ENCODE measurements at places on chromosomes 12 and 14.

GRCh38 chr12:67986632-67987031 lies 2.6 kb upstream of the IFNG-AS1 start:
- no peak for DNase-seq

DNA sequence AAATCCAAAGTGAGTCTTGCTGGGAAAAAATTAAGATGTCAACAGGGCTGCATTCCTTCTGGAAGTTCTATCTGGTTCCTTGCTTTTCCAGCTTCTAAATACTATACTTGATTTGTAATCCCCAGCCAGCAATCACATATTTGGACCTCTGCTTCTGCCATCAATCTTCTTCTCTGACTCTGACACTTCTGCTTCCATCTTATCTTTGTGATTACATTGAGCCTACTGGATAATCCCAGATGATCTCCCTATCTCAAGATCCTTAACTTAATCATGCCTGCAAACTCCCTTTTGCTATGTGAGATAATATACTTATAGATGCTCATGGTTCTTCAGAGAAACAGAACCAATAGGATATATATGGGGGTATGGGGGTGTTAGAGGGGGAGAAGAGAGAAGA lies 49.9 kb upstream of the ZDHHC17 start:
- DNase-seq = no peak

- no peak for DNase-seq
Measured at GRCh38 chr12:78764913-78765312, 99.7 kb upstream of the SYT1 start.

DNA sequence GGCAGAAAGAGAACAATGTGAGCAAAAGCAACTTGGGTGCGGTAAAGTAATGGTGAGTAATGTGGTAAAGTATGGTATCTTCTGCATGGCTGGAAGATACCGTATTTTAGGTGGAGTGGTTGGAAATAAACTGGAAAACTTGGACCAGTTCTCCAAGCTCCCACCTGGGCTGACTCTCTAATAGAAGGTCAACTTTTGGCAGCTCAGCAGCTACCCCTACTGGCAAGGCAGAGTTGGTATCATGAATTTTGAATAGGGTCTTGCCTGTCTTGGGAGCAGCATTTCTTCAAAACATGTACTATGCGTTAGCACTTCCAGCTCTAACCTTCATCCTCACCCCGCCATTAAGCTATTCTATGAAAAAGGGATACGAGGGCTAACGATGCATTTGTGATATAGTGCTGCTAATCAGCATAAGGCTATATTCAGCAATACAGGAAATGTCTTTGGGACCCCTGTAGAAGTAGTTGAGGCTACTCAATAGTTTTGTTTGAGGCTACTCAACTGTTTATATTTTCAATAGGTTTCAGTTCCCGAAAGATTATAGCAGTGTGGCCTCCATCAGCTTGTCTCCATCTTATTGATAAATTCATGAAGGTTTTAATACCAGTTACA lies 276.3 kb upstream of the FAR2 start:
- DNase-seq = no peak

DNA sequence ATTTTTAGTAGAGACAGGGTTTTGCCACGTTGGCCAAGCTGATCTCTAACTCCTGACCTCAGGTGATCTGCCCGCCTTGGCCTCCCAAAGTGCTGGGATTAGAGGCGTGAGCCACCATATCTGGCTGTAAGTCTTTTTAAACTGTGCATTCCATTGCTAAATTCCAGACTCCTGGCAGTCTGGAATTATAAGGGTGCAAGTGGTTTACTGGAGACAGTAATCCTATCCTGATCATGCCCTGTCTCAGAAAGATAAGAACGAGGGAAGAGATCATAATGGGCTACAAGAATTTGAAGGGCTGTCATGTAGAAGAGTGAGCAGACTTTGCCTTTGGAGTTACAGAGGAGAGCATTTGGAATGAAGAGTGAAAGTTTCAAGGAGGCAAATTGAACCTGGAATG lies 6.8 kb upstream of the SLC4A8 start:
- DNase-seq = no peak

DNA sequence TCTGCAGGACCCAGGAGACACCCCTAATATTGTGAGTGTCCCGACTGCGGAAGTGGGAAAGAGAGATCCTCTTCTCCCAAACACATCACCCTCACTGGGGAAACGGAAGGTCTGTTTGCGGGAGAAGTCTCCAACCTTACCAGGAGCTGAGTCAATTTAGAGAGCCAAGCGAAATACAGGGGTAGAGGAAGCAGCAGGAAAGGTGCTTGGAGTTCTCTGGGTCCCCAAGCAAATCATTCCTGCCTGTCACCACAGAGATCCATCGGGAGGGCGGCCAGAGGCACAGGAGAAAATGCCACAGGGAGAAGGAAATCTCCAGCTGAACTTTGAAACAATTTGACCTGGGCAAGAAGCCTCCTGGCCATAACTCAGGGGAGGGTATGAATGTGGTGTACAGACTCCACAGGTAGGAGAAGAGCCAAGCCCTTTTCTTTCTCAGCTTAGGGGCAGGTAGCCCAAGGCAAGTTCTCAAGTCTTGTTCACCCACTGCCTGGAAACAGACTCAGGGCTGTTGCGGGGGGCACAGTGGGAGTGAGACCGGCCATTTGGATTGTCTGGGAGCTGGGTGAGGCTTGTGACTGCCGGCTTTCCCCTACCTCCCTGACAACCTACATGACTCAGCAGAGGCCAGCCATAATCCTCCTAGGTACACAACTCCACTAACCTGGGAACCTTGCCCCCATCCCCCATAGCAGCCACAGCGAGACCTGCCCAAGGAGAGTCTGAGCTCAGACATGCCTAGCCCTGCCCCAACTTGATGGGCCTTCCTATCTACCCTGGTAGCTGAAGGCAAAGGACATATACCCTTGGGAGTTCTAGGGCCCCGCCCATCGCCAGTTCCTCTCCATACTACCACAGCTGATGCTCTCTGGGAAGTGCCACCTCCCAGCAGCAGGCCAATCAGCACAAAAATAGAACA lies 211.9 kb upstream of the ARHGAP5 start:
- no peak for DNase-seq

- no peak for DNase-seq
Measured at GRCh38 chr14:24870949-24871701, 178.8 kb downstream of the STXBP6 start.

- no peak for DNase-seq
Measured at GRCh38 chr12:7637615-7638014, 28.1 kb downstream of the APOBEC1 start.

- DNase-seq = no peak
Measured at GRCh38 chr12:38628288-38628687, 277.1 kb downstream of the CPNE8 start.

DNA sequence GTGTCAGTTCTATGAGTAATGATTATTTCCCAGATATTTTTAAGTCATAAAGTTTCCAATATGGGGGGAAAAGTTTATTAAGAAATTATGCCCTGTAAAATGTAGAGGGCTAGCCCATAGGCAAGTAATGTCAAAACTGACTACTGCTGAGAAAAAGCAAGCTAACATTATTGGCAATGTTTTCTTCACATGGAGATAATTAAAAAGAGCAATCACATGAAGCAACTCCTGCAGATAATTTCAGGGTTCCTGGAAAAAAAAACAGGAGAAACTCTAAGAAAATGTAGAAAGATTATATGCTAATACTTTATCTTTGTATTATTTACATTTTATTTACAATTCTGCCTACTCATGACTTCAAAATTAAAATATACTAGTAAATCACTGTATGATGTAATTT lies 39.8 kb downstream of the PPP1R12A start:
- DNase-seq = no peak

- no peak for DNase-seq
Measured at GRCh38 chr12:43789941-43790340, 16.2 kb downstream of the TWF1 start.

- no peak for DNase-seq
Measured at GRCh38 chr12:243381-243780, 19.3 kb downstream of the SLC6A13 start.

GRCh38 chr12:988646-989045 lies 2.4 kb upstream of the ERC1 start:
- no peak for DNase-seq

GRCh38 chr12:92385296-92385695 lies 239.7 kb upstream of the BTG1 start:
- DNase-seq = no peak

DNA sequence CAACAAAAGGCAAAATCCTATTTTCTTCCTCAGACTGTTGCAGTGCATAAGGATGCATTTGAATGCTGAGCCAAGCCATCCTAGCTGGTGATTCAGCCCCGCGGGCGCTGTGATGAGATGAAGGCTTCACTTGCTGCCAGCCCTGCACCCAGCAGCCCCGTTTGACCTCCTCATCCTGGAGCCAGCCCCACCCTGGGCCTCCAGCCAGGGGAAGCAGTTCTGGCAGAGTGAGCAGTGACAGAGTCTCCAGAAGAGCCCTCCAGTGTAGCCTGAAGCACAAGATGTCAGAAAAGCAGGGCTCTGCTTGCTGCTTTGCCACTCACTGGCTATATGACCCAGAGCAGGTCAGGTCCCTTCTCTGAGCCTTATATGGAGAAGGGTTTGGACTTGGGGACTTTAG lies 96.2 kb upstream of the HSPB8 start:
- no peak for DNase-seq

- no peak for DNase-seq
Measured at GRCh38 chr12:11075642-11076041, 13.5 kb upstream of the TAS2R46 start.

DNA sequence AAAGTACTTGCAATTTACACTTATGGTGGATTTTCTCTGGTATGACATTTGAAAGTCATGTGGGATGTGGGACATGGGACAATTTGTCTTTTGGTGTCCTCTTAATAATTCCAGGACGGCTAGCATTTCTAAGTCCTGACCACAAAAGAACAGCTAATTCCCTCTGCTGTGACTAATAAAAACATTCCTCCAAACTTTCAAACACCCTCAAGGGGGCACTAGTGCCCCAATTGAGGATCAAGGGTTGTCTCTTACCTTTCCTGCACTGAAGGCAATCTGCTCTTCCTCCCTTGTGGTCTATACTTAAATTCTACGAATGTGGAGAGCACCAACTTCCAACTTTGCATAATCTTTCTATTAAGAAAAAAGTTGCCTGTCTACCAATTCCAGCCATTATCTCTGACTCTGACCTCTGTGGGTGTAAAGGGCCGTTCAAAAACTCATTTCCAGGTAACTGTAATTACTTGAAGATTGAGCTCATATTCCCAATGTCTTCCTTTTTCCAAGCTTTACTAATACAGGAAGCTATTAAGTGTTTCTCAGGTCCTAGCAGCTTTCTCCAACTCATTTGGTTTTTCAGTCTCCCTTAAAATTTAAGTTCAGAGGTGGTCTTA lies 210.2 kb downstream of the PTPRO start:
- DNase-seq = no peak

DNA sequence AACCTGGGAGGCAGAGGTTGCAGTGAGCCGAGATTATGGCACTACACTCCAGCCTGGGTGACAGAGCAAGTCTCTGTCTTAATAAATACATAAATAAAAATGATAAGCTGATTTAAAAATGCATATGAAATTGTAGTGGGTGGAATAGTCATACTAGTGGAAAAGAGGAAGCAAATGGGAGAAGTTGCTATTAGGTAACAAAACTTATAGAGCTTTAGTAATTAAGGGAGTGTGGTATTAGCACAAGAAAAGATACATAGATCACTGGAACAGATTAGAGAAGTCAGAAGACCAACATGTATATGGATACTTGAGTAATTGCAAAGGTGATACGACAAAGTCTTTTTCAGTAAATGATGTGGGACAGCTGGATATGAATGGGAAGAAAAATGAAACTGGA lies 26.5 kb downstream of the TECPR2 start:
- DNase-seq = no peak

GRCh38 chr14:105055736-105056302 lies 9.4 kb downstream of the GPR132 start:
- DNase-seq = no peak

- no peak for DNase-seq
Measured at GRCh38 chr12:68432622-68433021, 100.5 kb upstream of the MDM1 start.

GRCh38 chr14:75299576-75299975 lies 20.9 kb downstream of the FOS start:
- no peak for DNase-seq

DNA sequence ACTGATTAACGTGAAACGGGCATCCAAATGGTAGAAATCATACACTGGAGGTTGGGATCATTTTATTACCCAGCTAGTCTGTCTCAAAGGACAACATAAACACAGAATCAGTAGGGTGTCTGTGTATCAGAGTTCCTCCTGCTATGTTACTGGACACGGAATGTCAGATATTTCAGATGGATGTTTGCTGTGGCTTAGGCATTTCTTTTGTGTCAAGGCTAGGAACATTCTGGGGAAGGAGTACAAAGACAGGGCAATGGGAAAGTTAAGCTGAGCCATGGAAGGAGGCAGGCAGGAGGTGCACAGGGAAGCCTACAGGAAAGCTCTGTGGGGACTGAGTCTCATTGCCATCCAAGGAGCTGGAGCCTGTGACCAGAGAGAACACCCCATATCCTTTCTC lies 254.6 kb downstream of the C12orf75 start:
- DNase-seq = no peak

DNA sequence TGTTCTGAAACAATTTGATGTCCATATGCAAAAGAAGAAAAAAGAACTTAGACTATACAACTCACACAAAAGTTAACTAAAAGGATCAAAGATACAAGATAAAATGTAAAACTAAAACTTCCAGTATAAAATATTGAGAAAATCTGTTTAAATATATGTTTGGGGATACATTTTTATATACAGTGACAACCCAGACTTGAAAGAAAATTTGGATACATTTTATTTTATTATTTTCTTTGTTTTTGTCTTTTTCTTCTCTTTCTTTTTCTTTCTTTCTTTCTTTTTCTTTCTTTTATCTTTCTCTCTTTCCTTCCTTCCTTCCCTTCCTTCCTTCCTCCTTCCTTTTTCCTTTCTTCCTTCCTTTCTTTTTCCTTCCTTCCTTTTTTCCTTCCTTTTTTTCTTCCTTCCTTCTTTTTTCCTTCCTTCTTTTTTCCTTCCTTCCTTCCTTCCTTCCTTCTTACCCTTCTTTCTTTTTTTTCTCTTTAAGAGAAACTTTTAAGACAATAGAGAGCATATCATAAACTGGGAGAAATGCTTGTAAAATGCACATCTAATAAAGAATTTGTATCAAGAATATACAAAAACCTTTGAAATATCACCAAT lies 954.5 kb upstream of the LRFN5 start:
- DNase-seq = no peak

DNA sequence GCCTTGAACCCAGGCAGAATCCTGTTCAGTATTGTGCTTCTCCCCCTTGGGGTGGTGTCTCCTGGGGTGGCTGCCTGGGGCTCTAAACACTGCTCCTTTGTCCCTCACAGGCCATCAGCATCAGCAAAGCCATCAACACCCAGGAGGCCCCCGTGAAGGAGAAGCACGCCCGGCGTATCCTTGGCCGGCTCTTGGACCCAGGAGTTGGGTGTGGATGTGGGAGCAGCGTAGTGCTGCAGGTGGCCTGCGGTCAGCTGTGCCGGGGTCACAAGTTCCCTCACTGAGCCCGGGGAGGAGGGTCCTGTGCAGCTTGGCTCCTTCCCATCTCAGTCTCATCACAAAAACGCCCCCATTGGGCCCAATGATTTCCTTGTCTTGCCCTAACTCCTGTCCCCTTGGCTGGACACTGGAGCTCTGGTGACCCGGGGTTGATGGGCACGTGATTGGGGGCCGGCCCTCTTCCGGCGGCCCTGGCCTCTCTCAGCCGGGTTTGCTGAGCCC lies 12.7 kb downstream of the HIP1R start:
- DNase-seq = no peak

- no peak for DNase-seq
Measured at GRCh38 chr12:127241072-127241817, 1025.7 kb upstream of the TMEM132C start.

GRCh38 chr14:23694085-23694948 lies 58.2 kb downstream of the DHRS2 start:
- no peak for DNase-seq
